ENCODE measurements at places on chromosomes 13 and 19. TPM values are rescaled to one million over a fixed set of nuclear protein-coding genes. Genes with fewer than 3 reads are reported as not detected.

The RAB11B gene
- 84.2 TPM for polyA plus RNA-seq

The FBXO27 gene
- 2.7 TPM for polyA plus RNA-seq

The PEAK3 gene
- polyA plus RNA-seq, result not detected

The TLE6 gene
- polyA plus RNA-seq, result 4.0 TPM

The PRR22 gene
- polyA plus RNA-seq, result 1.0 TPM

The ATP7B gene
- 11.8 TPM for polyA plus RNA-seq

The CYP4F8 gene
- not detected for polyA plus RNA-seq

The KIRREL2 gene
- 2.1 TPM for polyA plus RNA-seq

The ERFL gene
- polyA plus RNA-seq, result 0.31 TPM

The LILRB1 gene
- polyA plus RNA-seq, result not detected

The FUT2 gene
- not detected for polyA plus RNA-seq

The DZIP1 gene
- polyA plus RNA-seq, result 35.3 TPM

The GRK1 gene
- polyA plus RNA-seq, result 0.06 TPM

All from neural cell (in vitro differentiated cells).